Activated CD8-positive, alpha-beta memory T cell treated with anti-CD3 and anti-CD28 coated beads, Interleukin-2, amount 50 U/mL, for 4 hours (primary cell): ENCODE measurements at places on chromosomes 1 and 21.

DNA sequence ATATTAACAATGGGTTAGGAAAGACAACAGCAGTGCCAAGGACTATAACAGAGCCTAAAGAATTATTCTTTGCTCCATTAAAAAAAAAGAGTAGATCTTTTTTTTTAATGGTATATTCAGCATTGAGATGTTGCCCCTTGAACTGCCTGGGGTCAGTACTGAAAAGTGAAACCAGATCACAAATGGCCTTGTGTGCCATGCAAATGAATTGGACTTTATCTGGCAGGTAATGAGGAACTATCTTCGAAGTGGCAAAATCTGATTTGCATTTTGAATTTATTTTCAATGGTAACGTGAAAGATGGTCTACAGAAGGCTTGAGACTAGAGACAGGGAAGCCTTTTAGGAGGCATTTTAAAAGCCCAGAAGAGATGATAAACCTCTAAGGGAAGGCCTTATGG, 21.4 kb upstream of the PKN2 start:
- no peak for DNase-seq

GRCh38 chr1:105678334-105678733, 1378.1 kb upstream of the PRMT6 start:
- DNase-seq = no peak

- peak; percentile 91 for DNase-seq
These were observed 14.0 kb downstream of the RNF187 start for GRCh38 chr1:228500901-228501871.

- no peak for DNase-seq
These were observed 383.0 kb upstream of the PTBP2 start for GRCh38 chr1:96338622-96339021.

GRCh38 chr1:240237305-240237721, 145.6 kb downstream of the FMN2 start:
- no peak for DNase-seq

DNA sequence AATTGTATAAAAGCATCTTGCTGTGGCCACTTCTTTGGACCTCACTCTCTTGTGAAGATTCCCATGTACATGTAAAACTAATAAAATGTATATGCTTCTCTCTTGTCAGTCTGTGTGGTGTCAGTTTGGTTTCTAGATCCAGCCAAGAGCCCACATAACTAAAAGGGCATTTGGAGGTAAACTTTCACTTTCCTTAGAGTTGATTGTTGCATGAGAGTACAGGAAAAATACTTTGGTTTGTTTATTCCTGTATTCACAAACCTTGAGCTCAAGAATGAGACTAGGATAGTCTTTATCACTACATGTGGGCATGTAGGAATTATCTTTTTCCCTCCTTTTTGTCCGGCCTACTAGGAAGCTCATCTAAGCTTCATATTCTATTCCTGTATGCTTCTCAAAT, 50.9 kb downstream of the KCTD3 start:
- DNase-seq = no peak

GRCh38 chr1:27591622-27592021, 12.3 kb downstream of the AHDC1 start:
- no peak for DNase-seq

DNA sequence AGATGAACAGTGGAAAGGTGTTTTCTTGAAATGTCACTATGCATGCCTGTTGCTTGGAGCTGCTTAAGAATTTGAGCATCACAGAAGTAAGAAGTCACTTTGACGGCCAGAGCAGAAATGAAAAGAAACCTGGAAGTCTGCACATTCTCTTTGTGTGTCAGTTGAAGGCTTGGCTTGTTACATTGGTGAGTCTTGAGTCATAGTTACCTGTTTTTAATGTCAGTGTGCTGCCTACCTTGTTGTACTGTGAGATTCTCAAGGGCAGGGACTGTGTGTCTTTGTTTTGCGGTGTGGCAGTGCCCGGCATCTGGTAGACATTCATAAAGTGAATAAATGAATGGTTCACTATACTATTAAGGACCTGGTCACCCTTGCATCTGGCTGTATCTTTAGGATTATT, 9.9 kb downstream of the OTUD3 start:
- no peak for DNase-seq

DNA sequence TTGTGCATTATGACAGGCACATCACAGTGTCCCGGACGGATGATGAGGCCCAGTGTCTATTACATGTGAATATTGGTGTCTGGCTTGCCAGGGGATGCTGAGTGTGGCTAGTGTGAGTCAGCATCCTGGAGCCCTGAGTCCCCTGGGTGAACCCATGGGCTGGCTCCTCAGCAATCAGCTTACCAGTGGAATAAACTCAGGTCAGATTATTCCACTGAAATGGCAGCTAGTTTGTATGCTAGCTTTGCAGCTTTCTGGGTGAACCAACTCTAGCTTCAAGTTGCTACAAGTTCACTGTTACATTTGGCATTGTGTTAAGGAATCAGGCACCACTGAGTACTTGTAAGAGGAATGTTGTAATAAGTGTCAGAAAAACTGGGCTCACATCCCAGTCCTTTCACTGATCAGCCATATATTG, 23.9 kb upstream of the RPTN start:
- no peak for DNase-seq

- no peak for DNase-seq
These were observed 138.8 kb downstream of the NTPCR start for GRCh38 chr1:233089251-233089650.

DNA sequence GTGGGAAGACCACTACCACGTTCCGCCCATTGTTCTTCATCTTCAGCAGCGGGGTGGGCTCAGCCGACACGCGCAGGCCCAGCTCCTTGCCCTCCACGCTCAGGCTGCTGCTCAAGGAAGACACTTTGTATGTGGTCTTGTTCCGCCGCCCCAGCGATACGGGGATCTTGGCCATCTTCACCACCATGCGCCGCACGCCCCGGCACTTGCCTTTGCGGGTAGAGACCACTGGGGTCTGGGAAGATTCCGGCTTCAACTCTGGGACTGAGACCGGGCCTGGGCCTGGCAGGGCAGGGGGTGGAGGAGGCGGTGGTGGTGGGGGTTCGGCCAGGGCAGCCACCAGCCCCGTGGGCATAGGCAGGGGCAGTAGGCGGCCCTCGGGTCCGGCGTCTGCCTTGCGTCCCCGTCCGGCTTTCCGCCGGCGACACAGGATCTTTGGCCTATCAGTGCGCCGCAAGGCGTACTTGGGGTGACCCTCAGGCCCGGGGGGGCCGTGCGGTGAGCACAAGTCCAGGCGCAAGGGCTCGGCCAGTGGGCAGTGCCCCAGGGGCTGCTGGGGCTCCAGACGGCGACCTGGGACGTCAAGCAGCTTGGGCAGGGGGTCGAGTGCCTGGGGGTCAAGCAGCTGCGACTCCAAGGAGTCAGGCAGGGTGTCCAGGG, 53.3 kb downstream of the AHDC1 start:
- no peak for DNase-seq

- DNase-seq = no peak
These were observed 21.6 kb upstream of the CFHR1 start for GRCh38 chr1:196797891-196798290.

- DNase-seq = no peak
These were observed 262.0 kb downstream of the TNR start for GRCh38 chr1:175481126-175482070.

GRCh38 chr1:47388891-47389238, 27.2 kb upstream of the FOXE3 start:
- peak; percentile 33 for DNase-seq

DNA sequence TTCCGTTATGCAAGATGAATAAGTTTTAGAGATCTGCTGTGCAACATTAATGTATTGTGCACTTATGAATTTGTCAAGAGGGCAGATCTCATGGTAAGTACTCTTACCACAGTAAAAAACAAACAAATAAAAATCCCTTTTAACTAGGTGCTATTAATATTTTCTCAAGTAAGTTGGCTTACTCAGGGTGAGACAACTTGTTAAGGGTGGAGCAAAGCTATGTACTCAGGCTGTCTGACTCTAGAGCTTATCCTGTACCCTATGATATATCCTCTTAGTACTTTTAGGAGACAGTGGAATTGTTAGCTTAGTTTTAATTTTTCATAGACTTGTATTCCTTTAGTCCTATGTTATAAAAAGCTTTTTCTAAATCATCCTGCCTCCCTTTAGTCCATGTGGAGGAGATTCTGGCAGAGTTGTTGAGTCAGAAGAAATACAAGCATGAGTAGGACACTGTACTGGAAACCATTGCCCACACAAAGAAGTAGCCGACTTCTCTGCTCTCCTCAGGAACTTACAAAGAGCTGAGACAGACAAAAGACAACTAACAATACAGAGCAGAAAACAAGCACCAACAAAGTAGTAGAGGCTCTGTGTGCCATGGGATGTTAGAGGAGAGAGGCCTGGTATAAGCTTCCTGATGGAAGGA, 49.2 kb downstream of the S1PR1 start:
- no peak for DNase-seq

DNA sequence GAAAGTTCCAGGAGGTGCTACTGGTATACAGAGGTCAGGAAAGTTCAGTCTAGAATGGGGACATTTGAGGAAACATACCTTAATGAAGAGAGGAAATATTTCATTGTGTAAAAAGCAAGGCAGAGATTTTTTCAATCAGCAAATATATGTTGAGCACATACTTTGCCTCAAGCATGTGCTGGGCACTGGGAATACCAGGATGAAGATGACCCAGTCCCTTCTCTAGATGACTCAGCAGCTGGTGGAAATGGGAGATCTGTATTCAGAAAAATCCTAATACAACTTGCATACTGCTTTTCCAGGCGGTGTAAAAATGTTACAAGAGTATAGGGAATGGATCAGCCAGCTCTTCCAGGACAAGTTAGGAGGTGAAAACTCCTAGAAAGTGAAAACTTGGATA, 229.3 kb downstream of the FGGY start:
- DNase-seq = no peak

DNA sequence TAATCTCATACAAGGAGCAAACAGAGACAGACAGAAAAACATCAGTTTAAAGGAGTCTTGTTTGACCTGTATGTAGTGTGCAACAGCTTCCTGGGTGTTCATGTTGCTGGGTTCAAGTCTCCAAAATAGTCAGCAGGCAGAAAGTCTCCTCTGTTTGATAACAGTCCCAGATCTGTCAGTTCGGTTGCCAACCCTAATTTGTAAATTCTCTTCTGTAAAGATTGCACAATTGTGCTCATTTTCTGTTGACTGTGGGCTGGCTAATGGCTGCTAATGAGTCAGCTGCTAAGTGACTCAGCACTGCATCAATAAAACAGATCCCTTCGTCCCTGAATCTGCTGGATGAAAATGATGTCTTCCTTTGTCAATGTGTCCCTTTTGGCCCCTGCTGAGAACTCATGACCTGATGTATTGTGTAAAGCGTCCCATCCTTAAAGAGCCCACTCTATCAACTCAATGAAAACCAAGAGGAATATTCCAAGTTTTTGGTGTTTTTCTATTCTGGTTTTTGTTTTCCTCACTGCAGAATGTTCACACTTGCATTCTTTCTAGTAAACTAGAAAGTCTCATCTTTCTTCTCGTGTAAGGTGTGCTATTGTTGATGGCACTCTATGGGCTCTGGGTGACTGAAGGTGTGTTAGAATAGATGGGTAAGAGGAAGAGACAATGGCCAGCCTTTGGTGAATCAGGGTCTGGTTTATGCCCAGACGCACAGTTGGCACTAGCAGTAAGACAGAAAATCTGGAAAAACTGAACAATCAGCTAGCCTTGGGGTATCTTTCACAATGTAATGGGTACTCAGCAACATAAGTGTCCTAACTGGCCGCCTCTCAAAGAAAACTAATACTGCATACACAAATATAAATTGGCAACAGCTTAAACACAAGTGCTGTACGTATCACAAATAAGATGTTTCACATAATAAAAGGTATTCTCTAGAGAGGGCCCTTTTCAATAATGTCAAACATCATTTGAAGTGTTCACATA, 75.1 kb upstream of the SIPA1L2 start:
- DNase-seq = no peak

- DNase-seq = no peak
These were observed 359.9 kb upstream of the ST6GALNAC5 start for GRCh38 chr1:76507376-76507775.

- peak; percentile 63 for DNase-seq
These were observed 4.1 kb upstream of the TFAP2E start for GRCh38 chr1:35568975-35569395.

- no peak for DNase-seq
These were observed 137.3 kb downstream of the ZSCAN20 start for GRCh38 chr1:33609739-33610138.

- DNase-seq = no peak
These were observed 5.3 kb downstream of the COL18A1 start for GRCh38 chr21:45410151-45410864.

DNA sequence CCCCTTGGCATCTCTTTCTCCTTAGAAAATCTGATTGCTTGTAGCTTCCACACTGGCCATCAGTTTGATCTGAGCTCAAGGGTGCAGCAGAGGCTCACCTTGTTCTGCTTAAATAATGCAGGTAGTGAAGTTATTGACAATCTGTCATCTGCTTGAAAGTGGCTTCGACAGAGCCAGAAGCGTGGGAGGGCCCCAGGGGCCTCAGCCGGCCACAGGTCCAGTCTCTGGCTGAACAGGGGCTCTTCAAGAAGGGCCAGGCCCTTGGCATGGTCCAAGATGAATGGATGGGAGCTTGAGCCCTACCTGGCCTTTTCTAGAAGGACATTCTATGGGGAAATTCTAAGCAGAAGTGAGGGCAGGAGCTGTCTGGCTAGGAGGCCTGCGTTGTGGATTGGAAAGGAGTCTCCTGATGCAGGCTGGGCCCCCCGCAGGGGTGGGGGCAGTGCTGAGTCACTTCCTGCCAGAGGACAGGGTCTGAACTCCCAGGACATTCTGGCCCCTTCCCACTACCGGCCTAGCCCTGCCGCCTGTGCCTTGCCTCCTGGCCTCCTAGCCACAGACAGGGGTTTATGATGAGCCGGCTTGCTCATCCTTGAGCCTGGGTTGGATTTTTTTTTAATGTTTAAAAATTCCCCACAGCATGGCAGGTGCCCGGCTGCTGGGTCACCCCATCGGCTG, 162.3 kb upstream of the VAMP3 start:
- DNase-seq = no peak

- DNase-seq = no peak
These were observed 15.3 kb downstream of the BEND5 start for GRCh38 chr1:48761411-48761810.

GRCh38 chr1:82245345-82246014, 444.7 kb downstream of the ADGRL2 start:
- DNase-seq = no peak

- no peak for DNase-seq
These were observed 31.0 kb downstream of the ZNF496 start for GRCh38 chr1:247300491-247301175.

GRCh38 chr1:55580845-55581332, 365.7 kb upstream of the USP24 start:
- no peak for DNase-seq

- peak; percentile 30 for DNase-seq
These were observed 12.9 kb upstream of the RNU1-4 start for GRCh38 chr1:16727190-16728111.

- DNase-seq = no peak
These were observed 1.2 kb downstream of the ZNF692 start for GRCh38 chr1:248857749-248858095.

- DNase-seq = no peak
These were observed 48.9 kb downstream of the UBIAD1 start for GRCh38 chr1:11321656-11322491.

DNA sequence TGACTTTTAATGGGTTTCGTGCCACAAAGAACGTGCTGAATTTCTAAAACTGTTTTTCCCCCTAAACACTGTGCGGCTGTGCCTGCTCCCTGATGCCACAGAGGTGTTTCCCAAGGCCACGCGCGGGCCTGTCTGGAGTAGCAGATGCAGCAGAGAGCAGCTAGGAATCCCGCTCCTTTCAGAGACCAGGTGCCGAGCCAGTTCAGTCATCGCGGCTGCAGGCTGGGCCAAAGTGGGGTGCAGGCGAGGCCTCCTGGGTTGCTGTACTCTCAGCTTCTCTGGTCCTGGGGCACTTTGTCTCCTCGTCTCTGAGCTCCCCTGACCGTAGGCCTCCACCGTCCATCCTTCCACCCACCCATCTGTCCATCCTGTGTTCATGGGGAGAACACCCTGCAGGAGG, 17.4 kb upstream of the DIP2A start:
- no peak for DNase-seq
